ENCODE measurements at places on chromosomes 12 and 14.
A peak's percentile ranks its signal among the peaks of the same experiment; 100 is the strongest.

DNA sequence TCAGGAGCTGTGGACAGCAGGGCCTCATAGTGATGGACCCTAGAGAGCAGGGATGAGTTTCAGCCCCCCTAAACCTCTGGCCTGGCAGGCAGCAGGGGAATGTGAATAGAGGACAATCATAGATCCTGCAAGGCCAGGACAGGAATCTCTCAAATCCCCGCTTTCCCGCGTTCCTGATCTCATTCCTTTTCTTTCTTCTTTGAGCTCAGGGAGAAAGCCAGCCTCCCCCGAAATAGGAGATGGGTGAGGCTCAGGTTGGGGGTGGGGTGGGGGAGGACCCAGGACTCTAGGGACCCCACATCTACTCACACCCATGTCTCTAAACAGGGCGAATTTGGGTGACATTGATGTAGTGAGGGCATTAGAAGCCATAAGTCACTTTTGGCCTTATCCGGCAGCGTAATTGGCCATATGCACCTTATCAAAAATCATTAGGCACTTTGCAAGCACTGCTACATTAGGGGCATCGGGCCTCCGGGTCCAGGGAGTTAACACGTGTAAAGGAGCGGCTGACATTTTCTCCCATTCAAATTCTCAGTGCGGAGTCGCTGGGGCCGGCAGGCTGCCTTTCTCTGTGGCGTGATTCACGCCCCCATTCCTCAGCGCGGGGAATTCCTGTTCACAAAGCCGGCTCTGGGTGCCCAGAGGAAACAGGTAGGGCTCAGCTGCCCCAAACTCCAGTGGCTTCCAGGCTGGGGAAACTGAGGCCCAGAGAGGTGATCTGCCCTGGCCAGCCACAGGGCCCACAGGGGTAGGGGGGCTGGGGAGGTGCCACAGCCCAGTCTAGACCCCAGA lies 1.5 kb downstream of the LHX5 start:
- DNase-seq: no peak

GRCh38 chr12:27284751-27285150 lies 40.7 kb downstream of the STK38L start:
- no peak for DNase-seq

GRCh38 chr14:35539969-35540368 lies 6.0 kb downstream of the INSM2 start:
- no peak for DNase-seq

GRCh38 chr12:90473831-90474230 lies 481.1 kb downstream of the CCER1 start:
- DNase-seq: no peak

DNA sequence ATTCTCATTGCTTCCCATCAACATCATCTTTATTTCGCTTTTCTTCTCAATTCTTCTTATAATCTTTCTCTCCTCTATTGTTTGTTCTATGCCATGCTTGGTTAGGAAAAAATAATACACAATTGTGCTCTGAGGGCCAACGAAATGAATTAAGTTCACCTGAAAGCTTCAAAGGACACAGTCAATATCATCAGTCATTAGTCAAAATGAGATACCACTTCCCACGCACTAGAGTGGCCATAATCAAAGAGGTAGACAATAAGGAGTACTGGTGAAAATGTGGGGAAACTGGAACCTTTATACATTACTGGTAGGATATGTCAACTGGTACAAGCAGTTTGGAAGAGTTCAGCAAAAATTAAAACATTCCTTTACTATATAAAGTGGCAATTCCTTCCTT lies 91.5 kb downstream of the TMTC1 start:
- no peak for DNase-seq

DNA sequence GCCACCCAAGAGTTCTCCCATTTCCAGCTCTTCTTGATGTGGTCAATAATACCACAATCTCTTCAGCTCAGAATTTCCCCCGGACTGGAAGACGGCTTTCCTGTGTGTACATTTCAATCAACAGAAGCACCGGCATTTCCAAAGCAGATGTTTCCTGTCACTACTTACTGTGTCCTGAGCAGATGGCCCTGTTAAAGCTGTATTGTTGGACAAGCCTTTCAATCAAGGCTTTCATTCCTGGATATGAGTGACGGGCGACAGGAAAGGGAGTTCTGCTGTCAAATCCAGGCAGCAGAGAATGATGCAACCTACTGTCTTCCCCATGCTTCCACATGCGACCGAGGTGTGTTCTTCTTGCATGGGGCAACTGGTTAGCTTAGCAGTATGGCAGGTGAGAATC lies 76.4 kb upstream of the CCDC60 start:
- DNase-seq: no peak

DNA sequence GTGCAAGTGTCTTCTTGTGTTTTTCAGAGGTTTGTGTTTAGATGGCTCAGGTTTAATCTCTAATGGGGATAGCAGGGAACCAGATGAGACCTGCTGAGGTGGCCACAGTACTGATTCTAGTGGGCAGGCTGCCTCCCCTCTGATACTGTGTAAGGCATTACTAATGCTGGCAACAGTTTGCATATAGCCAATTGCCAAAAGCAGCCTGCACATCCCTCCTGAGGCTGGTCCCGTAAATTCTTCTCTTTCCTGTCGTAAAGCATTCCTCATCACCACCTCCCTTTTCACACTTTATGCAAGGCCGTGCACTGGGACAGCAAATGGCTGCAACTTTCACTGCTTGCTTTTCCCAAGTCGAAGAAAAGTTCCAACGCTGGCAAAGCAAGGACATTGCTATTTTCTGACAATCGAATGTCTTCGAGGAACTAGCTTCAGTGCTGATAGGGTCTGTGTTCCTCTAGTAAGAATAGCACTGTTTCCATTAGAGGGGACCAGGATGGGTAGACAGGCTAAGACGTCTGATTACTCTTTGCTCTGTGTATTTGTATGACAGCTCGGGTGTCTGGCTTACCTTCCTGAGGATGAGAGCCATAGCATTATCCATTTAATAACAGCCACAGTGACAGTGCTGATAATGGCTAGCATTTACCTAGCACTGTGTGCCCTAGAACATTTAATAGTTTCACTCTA lies 178.2 kb upstream of the HIF1A start:
- no peak for DNase-seq

GRCh38 chr12:724194-724855 lies 28.1 kb upstream of the WNK1 start:
- peak; percentile 43 for DNase-seq

DNA sequence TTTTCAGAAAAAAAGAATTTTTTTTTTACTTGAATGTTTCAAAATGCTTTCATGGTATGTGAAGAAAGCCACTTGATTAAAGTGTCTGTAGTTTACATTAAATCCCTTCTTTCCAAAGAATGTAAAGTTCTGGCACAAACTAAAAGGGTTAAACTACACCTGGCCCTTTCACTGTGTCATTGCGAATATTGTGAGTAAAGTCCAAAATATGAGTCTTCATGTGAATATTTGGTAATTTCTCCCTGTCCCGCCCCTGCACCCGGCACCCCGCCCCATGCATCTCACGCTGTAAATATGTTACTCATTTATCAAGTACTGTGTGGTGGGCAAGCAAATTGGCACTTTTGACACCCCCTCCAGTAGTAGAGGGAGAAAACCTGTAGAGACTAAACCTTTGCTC lies 274.7 kb downstream of the TTC6 start:
- DNase-seq: no peak

DNA sequence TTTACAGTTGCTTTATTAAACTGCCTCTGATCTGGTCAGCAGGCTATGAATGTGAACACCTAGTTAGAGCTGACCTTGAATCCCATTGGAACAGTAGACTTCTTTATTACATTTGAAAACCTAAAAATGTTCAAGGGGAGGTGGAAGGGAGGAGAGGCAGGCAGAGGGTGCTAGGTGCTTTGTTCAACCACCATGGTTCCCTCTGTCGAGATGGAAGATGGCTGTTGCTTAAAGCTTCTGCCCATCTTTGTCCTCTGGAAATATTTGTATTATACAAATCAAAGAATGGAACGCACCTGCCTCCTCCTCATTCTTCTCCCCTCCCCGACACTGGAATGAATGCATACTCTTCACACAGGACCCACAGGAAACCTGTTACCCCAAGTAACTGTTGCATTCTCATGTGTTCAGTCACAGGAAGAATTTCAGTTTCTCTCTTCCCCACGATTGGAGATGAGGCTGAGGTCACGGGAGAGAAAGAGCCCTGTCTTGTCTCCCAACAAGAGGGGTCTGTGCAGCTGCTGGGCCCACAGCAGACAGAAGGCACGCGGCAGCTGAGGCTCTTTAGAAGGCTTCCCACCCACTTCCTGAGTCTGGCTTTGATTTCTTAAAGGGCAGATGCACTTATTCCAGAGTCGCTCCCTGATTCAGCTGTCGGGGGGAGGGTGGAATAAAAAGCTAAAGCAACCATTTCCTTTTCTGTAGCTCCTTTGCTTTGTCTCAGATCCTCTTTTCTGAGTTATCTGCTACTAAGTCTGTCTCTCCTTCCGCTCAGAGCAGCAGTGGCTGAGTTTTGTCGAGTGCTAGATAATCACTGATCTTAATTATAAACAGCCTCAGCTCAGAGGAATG lies 217.9 kb upstream of the BTG1 start:
- peak; percentile 39 for DNase-seq
